ENCODE measurements at places on chromosomes 16 and 17.

GRCh38 chr16:66335704-66336329 is 30.7 kb upstream of the CDH5 start:
- DNase-seq, result no peak

- DNase-seq, result no peak
These were observed 54.7 kb downstream of the PGS1 start for GRCh38 chr17:78433013-78433727.

DNA sequence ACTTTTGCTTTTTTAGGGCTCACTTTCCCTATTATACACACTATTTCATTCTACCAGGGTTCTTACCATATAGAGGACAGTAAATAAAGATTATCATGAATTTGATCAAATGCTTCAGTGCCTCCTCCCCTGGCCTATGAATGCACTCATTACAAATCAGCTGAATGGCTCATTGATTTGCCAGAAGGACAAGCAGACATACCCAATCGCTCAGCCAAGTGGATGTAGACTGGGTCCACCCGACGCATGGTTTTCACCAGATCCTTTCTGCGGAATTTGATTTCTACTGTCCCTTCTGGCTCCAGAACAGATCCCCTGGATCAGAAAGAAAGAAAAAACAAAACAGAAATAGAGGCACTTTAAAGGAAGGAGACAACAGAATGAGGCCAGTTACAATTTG is 162.6 kb downstream of the AATF start:
- DNase-seq, result no peak

DNA sequence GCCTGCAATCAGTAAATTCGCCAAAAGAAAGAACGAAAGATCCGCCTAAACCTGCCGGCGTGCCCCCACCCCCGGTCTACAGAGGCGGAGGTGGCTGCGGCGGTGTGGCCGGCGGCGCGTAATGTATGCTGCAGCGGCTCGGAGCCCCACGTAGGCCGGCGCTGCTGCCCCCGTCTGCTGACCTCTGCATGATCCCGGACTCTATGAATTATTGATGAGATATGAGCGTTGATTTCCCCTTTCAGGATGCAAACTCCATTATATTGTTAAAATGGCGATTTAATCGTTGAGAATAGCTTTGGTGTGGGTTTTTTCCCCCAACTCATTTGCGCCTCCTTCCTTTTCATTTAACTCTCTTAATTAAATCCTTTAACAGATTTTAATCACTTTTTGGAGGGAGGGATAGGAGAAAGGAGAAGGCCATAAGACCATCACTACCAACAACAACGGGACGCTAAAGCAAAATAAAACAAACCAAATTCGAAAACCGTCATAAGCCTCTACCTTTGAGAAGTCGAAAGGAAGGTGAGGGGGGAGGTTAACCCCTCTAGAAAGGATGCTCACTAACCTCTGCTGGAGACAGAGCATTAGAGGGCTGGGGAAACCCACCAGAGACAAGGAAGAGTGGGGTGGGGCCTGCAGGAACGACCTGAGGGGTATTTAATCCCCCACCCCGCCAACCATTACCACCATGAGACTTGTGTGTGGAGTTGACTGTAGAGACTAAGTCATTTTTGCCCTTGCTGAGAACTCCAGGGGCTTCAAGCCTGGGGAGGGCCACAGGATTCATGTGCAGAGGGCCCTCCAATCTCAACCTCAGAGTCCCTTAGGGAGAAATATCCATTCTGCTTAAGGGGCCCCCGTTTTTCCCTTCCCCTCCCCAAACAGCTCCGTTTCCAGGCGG is 3.4 kb downstream of the HOXB3 start:
- DNase-seq, result no peak

DNA sequence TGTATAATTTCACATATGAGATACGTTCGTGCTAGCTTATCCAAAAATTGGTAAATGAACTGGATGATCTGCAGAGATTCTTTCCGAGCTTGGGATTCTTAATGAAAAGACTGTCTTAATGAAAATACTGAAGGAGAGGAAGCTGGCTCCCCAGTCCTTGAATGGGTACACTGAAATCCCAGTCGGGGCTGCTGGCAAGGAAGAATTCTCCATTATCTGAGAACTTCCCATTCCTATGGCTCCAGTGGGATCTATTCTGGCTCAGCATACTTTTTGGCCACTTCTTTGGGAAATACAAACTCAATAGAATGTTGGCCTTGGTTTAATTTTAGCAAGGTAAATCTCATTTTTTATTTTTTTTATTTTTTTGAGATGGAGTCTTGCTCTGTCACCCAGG is 23.7 kb upstream of the SLC35B1 start:
- DNase-seq, result no peak
